Non-pigmented ciliary epithelial cell (primary cell): ENCODE measurements at places on chromosomes 7 and 10.

DNA sequence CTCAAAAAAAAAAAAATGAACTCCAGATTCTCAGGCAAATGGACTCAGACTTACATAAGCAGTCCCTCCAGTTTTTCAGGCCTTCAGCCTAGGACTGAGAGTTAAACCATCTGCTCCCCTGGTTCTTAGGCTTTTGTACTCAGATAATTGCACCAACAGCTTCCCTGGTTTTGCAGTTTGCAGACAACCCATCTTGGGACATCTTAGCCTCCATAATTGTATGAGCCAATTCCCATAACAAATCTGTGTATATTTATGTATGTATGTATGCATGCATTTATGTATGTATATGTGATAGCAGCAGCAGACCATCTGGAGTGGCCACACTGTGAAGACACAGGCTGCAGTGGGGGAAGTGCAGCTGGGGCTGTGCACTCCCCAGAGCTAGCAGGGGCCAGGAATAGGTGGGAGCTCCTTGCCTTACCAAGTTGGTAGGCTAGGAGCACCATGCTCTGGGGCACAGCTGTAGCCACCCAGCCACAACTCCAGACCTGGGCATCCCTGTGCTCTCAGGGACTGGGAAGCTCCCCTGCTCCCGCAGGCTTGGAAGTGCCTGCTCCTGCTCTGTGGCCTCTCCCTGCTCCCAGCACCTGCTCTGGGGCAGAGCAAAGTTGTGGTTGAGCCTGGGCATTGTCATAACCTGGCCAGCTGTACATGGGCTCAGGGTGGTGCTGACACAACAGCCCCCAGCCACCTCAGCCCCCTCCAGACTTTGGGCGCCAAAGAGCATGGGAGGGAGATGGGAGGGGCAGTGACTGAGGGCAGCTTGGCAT is 8.9 kb upstream of the KLHL7 start:
- no peak for DNase-seq

GRCh38 chr7:74561898-74562613 is 95.5 kb upstream of the GTF2I start:
- DNase-seq, result no peak

DNA sequence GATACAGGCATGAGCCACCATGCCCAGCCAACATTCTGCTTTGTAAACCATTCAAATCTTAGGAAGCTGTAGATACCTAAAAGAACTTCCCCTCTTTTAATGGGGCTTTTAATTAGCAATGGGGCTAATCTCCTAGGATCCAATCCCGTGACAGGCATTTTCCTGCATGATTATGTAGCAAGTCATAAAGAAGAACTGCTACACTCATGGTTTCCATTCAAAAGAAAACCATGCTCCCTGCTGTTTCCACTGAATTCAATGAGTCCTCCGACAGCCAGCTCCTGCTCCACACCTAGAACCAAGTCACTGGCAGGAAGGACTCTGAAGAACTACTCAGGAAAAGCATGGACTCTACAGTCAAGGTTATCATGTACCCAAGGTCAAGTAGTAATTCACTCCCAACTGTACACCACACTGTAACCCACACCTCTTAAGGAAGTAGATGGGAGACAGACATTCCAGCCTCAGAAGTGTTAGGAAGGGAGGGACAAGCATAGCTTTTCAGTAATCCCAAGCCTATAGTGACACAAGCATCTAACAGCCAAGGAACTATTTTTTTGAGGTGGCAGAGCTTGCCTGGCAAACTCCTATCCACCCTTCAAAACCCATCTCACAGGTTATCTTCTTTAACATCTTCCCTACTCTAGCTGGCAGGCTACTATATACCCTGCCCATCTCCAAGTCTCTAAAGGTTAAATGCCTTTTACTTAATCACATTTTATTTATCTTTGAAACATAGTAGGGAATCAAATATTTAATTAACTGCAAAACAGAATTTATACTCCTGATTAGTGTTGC is 47.5 kb downstream of the CTBP2 start:
- DNase-seq, result no peak

GRCh38 chr7:2734751-2735571 is 47.0 kb downstream of the AMZ1 start:
- DNase-seq, result no peak

DNA sequence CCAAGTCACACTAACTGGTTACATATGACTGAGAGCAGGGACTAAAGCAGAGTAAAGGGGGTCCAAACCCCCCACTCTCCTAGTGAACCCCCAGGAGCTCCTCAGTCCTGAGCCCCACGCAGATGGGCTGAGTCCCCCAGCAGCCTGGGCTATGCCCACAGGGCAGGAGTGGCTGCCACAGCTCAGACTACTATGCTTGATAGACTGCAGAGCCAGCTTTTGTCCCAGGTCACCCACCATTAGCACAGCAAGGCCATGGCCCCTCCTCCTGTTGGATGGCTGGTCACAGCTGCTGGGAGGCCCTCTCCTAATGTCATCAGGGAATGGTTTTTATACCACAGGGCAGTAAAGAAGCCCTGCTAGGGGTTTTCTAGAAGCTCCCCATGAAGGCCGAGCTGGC is 46.3 kb upstream of the FGFR2 start:
- DNase-seq, result no peak

DNA sequence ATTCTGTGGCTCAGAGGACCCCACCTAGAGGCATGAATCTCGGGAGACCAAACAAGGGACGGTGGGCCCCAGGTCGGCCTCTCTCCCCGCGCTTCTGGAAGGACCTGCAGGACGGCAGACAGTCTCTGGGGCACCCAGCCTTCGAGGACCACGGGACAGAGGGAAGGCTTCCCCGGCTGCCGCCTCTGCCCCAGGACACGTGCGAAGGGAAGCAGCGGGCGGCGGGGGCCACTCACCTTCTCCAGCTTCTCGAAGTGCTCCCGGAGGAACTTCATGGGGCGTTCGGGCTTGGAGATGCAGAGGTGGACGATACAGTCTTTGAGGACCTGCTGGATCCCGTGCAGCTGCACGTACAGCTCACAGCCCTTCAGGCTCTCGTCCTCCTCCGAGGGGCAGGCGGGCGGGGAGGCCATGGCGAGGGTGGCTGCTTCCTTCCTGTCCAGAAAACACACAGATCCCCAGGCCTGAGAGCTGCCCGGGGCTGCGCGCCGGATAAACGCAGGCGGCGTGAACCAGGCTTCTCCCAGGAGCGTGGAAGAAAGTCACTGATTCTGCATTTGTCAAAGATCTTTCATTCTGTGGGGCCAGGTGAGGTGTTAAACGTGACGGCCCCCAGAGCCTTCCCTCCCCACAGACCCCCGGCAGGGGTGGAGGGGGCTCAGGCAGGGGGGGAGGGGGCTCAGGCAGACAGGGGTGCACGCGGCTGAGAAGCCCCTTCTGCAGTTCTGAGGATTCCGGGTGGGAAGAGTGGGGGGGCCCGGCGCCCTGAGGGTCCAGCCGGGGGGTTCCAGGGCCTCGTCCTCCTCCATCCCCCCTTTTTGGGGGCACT is 15.2 kb upstream of the DNAAF5 start:
- DNase-seq, result no peak
